SK-N-SH (cell line): ENCODE measurements at places on chromosomes 2 and 18.

GRCh38 chr2:7847321-7847720, 834.5 kb upstream of the ID2 start:
- no peak for DNase-seq

DNA sequence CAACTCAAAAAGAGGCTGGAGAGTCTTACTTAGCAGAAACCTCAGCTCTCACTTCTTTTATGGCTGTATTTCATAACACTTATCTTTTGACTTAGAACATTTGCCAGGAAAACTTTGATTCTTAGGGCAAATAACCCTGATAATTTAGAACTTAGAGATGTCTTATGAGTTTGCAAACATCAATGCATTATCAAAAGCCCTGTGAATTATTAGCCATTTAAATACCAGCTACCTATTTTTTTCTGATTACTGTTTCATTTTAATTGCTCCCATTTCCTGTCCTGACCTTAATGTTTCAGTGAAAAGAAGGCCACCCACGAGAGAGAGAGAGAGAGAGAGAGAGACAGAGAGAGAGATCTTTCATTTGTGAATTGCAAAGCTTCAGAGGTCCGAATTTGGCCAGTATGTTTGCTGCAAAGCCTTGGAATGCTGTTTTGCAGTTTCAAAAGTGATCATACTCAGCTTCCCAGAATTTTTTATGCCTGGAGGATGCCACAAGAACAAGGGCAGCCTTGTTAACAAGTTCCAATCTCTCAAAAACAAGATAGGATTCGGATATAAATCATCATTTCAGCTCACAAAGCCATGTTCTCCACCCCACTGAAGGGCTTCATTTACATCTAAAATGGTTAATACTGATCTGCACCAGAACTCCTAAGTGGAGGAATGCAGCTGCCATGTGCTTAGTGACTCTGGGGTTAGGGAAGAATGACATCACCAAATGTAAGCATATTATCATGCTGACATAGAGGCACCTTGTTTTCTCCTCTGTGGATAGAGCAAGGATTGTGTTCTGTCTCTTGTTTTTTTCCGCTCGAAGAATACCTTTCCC, 478.2 kb downstream of the ARHGAP15 start:
- DNase-seq, result peak; percentile 1

DNA sequence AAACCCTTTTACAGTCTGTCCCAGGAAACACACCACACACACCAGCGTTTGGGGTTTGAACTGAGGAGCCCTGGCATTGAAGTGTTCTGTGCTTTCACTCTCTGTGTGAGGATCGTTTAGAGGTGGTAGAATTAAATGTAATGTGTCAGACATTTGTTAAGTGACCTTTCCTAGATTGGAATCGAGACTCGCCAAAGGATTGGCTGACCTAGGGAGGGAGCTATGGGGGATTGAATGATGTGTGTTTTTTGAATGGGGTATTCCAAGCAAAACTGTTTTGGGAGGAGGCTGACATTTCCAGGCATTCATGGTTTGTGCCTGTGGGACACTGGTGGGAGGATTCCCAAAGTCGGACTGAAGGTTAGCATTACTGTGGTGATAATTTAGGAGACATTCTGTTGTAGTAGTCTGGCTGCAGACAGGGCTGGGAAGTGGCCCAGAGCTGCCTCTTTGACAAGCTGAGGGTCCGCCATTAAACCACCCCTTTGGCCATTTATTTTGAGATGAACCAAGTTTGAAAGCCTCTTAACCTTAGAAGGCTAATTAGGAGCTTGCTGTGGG, 1.7 kb downstream of the MYO1B start:
- DNase-seq, result peak; percentile 11

DNA sequence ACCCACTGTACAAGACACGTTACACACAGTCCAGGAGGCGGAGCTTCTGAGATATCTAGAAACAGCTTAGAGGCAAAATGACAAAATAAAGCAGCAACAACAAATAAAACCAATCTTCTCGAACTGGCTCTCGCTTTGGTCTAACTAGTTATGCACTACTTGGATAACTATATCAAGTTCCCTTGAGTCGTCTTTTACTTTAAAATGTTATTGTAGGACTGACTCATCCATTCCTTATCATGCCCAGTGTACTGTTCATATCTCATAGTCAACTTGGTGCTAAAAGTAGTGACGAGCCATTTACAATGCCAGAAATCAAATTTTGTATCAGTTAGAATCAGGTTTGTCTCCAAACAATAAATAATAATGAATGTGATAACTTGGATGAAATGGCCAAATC, 102.5 kb upstream of the SLC35G4 start:
- DNase-seq, result no peak

GRCh38 chr2:201070948-201071478, 458 bp downstream of the HYCC2 start:
- no peak for DNase-seq

DNA sequence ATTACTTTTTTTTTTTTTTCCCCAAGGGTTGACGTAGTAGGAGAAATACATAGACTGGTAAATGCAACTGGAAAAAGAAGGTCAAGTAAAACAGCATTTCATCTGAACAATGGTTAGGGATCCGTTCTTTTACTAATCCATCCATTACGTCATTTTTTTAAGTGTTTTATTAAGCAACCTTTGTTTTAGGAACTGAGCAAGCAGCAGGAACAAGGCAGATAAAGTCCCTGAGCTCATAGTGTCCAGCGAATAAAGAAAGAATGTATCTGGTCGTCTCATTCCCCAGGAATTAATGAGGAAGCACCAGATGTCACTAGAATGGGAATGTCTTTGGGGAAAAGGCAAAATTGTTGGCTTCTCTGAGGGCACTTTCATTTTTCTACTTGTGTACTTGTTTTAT, 842.4 kb downstream of the TDRD15 start:
- DNase-seq, result no peak

DNA sequence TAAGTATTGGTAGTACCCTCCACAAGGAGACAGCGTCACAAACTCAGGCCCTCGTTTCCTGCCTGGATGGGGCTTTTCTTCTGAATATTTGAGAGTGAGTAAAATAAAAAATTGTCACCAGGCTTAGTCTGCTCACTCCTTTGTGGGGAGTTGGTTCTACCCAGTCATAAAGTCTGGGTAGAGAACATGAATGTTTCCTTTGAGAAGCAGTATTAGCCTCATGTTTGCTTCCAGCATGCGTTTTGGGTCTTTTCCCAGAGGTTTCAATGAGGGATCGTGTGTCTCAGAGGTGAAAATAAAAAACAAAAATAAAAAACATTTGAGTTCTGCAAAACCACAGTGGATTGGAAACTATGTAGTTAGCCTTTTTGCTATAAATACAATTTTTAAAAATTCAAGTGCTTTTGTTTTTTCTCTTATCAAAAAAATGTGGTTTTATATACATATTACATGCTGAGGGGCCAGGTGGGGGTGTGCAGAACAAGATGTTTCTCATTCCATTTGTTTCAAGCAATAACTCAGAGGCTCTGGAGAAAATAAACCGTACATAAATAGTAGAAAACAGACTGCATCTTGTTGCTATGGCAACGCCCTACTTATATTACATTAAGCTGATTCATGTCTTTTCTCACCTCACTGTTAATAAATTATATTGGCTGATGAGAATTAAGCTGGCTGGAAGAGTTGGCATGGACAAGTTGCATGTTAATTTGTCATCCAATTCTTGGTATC, 225.4 kb upstream of the FBXO11 start:
- peak; percentile 49 for DNase-seq

DNA sequence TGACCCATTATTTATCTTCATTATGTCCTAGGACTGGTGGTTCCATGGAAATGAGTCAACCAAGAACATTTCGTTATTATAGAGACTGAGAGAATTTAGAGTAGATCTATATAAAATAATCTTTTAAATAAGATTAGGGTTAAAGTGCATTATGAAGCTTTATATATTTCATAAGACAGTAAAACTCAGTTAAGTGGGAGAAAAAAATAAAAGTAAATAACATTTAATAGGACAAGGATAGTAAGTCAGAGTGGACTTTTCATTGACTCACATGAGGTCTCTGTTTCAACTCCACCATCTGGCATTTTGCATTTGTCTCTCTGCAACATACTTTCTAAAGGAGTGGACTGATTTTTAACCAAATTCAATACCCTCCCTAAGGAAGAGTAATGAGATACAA, 125.3 kb upstream of the CCDC68 start:
- DNase-seq, result no peak

GRCh38 chr18:63223837-63224236, 95.7 kb downstream of the BCL2 start:
- DNase-seq, result no peak

DNA sequence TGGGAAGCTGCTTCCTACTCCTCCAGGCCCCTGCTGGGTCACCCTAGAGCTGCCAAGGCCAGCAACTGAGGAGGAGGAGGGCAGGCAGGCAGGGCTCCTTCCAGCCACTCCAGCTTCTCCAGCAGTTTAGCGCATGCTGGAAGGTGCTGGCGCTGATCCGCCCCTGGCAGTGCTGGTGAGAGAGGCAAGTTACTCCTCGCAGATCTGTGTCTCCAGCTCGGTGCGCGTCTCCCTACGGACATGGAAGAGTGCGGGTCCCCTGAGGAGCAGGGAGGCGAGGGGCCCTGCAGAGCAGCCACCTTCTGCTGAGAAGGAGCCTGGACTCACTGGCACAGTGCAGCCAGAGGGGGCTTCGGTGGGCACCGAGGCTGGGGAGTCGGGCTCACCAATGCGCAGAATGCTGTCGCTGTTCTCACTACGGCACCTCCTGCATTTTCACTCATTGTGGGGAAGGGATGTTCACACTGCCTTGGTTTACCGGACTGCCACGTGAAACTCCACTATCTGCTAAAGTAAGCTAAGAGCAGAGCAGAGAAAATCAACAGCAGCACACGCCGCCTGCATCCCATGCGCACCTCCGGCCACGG, 206.0 kb downstream of the HDAC4 start:
- DNase-seq, result no peak

- DNase-seq, result peak; percentile 57
These were observed 149.7 kb downstream of the GLI2 start for GRCh38 chr2:120885321-120885720.

GRCh38 chr2:230798769-230799399, 65.9 kb upstream of the ITM2C start:
- DNase-seq, result peak; percentile 41

GRCh38 chr2:213152065-213152794, 818 bp upstream of the IKZF2 start:
- peak; percentile 72 for DNase-seq

- no peak for DNase-seq
These were observed 262.6 kb upstream of the THUMPD2 start for GRCh38 chr2:40041422-40042382.

DNA sequence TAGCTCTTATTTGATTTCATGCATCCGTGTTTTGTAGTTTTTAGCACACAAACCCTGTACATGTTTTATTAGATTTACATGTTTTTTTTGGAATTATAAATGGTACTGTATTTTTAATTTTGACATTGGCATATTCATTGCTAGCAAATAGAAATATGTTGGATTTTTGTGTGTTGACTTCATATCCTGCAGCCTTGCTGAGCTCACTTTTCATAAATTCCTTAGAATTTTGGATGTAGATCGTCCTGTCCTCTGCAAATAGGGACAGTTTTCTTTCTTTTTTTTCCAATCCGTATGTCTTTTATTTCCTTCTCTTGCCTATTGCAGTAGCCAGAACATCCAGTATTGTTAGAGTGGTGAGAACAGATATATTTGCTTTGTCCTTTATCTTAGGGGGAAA, 46.7 kb upstream of the GPR17 start:
- no peak for DNase-seq

DNA sequence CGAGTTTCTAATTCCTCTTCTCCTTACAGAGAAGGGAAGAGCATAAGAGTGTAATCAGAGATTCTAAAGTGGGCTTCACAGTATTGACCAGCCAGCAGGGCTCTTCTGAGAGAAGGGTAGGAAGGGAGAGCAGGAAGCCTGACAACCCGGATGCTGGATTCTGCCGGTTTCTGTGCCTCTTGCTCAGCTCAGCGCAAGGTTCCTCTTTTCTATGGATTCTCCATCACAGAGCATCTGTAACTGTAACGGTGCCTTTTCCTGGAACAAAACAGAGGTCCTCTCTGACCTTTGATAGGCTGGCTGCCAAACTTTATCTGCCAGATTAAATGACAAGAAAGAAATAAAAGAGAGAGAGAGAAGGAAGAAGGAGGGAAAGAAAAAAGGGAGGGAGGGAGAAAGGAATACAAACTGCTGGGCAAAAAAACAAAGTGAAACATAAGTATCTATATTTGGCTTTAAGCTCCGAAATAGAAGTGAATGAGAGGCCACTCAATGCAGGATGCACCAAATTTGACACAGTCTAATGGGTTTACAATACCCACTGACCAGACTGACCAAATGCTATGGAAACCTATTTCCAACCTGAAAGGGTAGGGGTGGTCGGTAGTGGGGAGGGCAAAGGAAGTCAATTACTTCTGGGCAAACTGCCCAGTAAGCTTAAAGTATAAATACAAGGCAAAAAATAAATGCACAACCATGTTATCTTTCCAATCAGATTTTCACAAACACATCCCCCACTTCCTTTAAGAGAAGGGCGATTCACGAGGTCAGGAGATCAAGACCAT, 59.2 kb downstream of the PIEZO2 start:
- no peak for DNase-seq

- DNase-seq, result no peak
These were observed 228.8 kb downstream of the ETAA1 start for GRCh38 chr2:67625690-67626475.

- DNase-seq, result no peak
These were observed 432.5 kb upstream of the LRRTM1 start for GRCh38 chr2:80737047-80737446.

DNA sequence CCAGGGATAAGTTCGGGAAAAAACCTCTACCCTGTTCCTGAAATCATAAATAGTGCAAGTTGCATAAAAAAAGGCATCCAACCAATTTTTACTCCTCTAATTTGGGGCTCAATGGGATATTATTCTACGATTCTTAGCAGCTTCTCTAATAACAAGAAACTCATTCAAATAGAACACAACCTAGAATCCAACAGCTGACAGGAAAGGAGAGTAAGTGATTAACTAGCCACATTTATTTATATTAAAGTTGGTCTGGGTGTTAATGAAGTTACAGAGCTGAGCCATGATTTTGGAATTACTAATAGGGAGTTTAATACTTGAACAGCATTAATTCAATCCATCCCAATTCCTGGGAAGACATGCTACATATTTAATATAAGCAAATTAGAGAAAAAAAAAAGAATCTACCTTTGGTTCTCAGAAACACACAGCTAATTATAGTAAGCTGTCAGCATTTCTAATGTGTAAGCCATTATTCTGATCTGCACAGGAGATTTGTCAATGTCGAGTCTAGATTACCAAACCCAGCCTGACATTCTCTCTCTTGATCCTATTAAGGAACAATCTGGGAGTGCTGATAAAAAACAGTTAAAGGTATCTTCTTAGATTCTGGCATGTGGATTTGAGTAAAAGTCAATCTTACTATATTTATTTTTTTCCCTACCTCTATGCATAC, 267.7 kb downstream of the NBAS start:
- DNase-seq, result no peak

DNA sequence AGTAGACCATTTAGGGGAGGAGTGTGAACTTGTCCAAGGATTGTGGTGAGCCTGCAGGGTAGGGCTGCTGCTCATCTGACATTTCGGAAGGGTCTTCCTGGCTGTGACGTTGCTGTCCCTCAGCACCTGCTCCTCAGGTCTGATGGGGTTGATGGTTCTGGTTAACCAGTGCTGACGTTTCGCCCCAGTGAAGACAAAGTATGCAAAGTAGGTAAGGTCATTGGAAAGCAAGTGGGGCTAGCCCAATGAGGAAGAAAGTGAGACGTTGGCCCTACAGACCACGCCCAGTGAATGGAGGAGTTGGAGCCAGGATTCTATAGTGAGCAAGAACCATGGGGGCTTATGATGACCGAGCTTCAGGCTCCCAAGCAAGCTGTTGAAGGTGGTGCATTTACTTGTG, 33.4 kb upstream of the ZNF396 start:
- DNase-seq, result no peak
